HEK293T (cell line): ENCODE measurements at places on chromosomes 7 and 10.
A peak's percentile ranks its signal among the peaks of the same experiment; 100 is the strongest.

DNA sequence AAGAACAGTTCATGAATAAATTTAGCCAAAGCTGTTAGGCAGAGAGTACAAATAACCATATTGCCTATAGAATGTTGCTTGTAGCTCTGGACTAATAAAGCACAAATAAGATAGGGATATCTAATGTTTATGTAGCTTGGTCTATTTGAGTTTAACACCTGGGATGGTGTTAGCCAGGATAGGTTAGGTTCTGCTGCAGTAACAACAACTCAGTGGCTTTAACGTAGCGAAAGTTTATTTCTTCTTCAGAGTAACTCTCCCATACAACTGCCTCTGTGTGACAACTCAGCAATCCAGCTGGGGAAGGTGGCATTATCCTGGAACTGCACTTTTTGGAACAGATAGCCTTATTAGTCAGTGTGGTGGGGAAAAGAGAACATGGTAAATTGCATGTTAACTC, 52.2 kb upstream of the STEAP4 start:
- no peak for DNase-seq

DNA sequence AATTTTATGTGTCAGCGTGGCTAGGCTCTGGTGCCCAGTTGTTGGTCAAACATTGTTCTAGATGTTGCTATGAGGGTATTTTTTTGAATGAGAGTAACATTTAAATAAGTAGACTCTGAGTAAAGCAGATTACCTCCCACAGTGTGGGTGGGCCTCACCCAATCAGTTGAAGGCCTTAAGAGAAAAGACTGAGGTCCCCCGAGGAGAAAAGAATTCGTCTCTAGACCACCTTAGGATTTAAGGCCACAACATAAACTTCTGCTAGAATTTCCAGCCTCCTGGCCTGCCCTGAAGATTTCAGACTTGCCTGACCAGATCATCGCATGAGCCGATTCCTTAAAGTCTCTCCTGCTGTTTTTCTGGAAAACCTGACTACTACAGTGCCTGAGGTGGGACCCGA, 45.1 kb upstream of the SRGN start:
- no peak for DNase-seq

GRCh38 chr7:102244601-102245000, 42.1 kb upstream of the SH2B2 start:
- no peak for DNase-seq

DNA sequence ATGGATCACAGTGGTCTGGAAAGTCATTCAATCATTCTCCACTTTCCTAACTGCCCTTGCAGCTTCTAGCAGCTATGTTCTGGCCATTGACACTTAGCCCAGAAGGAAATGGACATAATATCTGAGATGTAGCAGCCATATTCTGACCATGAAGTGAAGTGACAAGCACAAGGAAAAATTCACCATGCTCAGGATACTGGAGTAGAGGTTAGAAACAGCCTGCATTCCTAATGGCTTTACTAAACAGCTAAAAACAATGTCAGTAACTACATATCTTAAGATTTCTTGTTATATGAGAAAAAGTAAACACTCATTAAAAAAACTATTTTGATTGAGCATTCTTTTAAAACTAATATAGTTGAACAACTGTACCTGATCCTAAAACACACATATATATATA, 443.8 kb downstream of the MAGI2 start:
- DNase-seq = no peak

- peak; percentile 25 for DNase-seq
These were observed 53.7 kb downstream of the TAF3 start for GRCh38 chr10:7872041-7872442.

- no peak for DNase-seq
These were observed 28.2 kb downstream of the GPRIN2 start for GRCh38 chr10:46528171-46528671.

DNA sequence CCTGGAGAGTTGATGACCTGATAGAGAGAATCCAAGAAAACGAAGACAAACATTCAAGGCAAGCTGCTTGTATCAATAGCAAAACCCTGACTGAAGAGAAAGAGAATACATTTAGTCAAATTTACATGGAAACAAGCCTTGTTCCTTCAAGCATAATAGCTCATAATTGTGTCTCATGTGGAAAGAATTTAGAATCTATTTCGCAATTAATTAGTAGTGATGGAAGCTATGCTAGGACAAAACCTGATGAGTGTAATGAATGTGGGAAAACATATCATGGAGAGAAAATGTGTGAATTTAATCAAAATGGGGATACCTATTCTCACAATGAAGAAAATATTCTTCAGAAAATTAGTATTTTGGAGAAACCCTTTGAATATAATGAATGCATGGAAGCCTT, 18.0 kb downstream of the RBAK start:
- DNase-seq = no peak

DNA sequence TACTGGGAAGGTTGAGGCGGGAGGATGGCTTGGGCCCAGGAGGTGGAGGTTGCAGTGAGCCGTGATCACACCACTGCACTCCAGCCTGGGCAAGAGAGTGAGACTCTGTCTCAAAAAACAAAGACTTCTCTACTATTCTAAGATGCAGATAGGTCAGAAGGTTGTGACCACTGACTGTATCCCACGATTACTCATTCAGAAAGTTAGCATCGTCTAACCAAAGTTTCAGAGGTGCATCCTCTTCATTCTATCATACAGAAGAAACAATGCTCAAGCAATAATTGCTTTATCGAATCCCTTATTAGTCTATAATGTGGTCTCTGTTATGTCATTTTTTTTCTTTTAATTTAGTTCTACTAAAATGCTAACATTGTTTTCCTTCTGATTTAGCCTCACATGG, 348.7 kb upstream of the LRGUK start:
- DNase-seq = no peak

GRCh38 chr7:111042842-111043241, 48.1 kb upstream of the LRRN3 start:
- DNase-seq = no peak

- no peak for DNase-seq
These were observed 2.6 kb downstream of the MEST start for GRCh38 chr7:130494431-130494858.

- DNase-seq = no peak
These were observed 134.4 kb downstream of the ZMIZ1 start for GRCh38 chr10:79203014-79203644.

GRCh38 chr7:818031-818699, 14.1 kb upstream of the SUN1 start:
- no peak for DNase-seq

DNA sequence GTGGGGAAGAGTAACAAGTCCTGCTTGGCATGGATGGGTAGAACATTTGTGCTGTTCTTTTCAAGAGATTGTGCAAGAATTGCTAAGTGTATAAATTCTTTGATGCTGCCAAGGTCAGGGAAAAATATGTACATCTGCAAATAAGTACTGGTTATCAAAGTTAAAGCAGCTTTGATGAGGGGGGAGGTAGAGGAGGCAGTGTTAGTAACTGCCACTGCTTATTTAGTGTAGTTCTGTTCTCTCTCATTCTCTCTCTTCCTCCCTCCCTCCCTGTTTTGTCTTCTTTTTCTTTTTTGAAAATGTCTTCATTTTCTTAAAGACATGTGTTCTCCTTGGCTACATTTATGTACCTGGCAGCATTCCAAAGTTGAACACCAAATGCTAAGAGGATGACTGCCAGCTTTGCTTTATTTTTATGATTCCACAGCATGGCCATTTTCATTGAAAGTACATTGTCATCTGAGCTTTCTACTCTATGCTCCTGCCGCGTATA, 18.6 kb downstream of the CACNB2 start:
- DNase-seq = no peak

- no peak for DNase-seq
These were observed 13.9 kb upstream of the TECTB start for GRCh38 chr10:112269266-112269665.

DNA sequence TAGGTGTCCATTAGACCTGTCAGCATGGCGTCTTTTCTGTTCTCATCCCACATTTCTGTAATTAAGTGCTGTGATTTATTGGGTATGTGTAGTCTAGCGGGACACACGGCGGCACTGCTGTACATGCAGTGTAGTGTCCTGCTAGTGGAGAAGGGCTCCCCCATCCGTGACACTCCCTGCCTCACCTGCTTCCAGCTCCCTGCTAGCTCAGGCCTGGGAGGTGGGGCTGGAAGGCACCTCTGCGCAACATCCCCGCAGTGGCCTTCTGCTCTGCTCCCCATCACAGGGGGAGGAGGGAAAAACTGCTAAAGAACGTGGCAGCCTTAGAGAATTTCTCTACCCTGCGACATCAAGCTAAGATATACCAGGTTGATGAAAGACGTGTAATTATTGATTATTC, 19.5 kb downstream of the SEPHS1 start:
- DNase-seq = no peak

- no peak for DNase-seq
These were observed 176.1 kb downstream of the SH3PXD2A start for GRCh38 chr10:103679096-103679790.

- DNase-seq = no peak
These were observed 7.6 kb downstream of the ZNF511 start for GRCh38 chr10:133316266-133316665.

GRCh38 chr7:79401254-79401653, 52.2 kb downstream of the MAGI2 start:
- no peak for DNase-seq

GRCh38 chr10:128695931-128696330, 569.7 kb upstream of the MKI67 start:
- DNase-seq = no peak

DNA sequence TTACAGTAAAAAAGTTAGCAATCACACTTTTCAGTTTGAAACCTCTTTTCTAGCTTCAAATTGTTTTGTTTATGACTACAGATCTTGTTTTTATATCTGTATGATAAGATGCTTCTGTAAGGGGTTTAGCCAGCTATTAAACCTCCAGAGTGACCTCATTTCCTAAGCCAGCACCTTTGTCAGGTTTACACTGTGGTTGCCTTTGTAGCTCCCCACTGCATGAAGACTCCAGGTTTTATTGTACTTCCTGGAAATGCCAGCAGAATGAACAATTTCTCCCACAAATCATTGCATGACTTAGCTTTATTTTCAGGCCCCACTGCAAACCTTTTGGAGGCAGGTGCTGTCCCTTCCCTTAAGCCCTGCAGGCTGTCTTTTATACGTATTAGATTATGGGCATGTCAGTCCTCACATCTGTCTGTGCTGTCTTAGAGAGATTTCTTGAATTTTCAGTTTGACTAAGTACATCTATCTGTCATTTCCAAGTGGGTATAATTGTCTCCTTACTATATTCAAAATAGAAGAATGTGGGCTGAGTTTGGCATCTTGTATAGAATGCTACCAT, 8.2 kb upstream of the AGR3 start:
- no peak for DNase-seq

GRCh38 chr10:74760086-74760979, 66.1 kb upstream of the KAT6B start:
- DNase-seq = no peak

GRCh38 chr10:125086691-125087090, 73.7 kb downstream of the CTBP2 start:
- no peak for DNase-seq

DNA sequence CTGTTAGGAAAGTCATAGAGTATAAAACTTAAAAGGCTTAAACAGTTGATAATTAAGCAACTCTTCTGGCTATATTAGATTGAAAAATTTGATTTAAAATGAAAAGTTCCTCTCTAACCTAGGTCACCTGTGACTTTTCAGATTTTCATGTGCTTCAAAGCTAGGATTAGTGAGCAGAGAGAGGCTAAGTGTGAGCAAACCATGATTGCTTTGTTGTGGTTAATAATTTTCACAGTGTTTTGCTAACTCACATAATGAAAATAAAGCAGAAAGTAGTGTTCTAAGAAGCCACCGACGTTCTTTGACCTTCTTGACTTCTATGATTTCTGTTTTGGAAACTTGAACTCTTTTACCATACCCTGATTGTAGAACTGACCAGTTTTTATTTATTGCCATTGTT, 75.5 kb upstream of the OIT3 start:
- no peak for DNase-seq

DNA sequence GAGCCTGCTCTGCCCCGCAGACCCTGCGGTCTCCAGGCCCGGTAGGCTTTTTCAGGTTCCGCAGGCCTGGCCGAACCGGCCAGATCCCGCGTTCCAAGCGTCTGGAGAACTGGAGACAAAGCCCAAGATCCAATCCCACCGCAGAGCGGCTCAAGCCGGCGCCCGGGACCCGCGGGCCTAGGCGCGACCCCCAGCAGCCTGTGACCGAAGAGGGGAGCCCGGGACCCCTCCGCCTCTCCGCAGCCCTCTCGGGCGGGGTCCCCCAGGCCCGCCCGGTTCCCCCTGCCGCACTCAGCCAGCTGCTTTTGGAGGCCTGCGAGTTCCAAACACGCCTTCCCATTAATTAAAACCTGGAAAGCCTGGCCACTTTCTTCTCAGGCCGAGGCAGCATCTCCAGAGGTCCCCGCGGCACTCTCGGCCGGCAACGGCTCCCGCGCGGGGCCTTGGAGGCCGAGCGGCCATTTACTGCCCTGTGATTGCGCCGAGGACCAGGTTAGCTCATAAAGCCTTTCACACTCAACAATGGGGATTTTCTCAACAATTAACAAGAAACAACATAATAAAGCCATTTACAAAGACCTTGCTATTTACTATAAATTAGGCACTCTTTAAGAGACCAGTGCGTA, 16.7 kb downstream of the SKIDA1 start:
- DNase-seq = no peak

DNA sequence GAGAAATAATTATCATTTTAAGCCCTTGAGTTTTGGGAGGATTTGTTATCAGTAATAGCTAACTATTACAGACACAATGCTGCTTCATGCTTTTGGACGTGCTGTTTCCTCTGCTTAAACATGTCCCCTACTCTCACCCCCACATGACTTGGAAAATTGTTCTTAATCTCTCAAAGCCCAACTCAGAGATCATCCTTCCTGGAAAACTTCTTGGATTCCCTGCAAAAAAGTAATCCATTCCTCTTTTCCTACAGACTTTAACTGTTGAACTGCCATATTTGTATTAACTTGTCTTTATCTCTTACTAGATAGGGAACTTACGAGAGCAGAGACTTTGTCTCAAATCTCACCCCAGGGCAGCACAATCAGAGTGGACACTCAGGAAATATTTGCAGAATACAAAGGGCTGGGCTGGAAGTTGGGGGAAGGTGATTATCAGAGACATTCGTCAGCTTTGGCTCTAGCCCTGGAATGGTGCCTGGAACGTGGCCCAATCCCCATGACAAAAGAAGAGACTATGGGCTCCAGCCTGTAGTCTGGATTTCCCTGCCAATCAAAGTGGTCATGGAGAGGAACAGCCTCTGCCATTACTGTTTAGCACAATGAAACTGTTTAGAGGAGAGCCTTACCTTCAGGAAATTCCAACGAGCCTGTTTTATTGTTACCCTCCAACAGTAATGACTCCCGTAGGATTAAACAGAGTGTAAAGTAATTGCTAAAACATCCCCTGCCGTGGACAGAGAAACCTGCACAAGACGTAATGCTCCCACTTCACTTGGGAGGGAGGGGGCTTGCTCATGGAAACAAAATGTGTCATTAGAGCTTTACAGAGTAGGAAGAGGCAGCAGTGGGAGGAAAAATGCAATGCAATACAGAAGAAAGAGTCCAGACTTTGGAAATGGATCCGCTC, 140.4 kb upstream of the AUTS2 start:
- DNase-seq = peak; percentile 10

DNA sequence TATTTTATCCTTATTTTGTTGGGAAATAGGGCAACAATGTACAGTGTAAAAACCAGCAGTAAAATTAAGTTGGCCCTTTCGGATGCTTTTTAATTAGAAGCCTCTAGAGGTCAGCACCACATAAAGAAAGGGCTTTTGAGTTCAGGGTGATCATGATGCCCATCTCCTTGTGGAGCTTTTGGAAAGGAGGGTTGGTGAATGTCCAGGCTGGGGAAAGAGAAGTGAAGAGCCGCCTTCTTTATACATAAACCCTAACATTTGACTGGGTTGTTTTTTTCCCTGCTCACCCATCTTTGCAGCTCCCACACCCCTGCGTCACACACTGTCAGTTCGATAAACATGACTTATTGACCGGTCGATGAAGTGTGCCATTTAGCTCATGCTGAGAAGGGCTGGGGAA, 29.8 kb downstream of the MTURN start:
- peak; percentile 45 for DNase-seq
